ENCODE measurements at places on chromosomes 13 and 19. TPM values are rescaled to one million over a fixed set of nuclear protein-coding genes. Genes with fewer than 3 reads are reported as not detected.

Gene PRPF31
- polyA plus RNA-seq, result 63.0 TPM

DNA sequence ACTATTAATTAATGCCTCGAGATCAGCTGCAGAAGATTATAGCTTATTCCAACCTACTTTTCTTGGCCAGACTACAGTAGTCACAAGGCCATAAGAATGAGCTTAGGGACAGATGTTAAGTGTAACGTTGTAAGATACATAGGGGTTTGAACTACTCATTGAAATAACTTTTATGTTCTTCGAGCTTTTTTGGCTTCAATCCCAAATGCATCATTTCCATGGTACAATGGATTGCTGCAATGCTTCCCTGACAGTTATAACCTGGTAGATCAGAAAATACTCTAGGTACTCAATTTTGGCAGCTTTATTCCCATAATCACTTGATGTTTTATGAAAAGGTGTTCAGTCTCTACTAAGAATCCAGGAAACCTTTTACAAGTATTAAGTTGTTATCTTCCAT, 2216.7 kb upstream of the PCDH20 start:
- no peak for DNase-seq

GRCh38 chr13:66723576-66723975, 506.6 kb downstream of the PCDH9 start:
- no peak for DNase-seq

DNA sequence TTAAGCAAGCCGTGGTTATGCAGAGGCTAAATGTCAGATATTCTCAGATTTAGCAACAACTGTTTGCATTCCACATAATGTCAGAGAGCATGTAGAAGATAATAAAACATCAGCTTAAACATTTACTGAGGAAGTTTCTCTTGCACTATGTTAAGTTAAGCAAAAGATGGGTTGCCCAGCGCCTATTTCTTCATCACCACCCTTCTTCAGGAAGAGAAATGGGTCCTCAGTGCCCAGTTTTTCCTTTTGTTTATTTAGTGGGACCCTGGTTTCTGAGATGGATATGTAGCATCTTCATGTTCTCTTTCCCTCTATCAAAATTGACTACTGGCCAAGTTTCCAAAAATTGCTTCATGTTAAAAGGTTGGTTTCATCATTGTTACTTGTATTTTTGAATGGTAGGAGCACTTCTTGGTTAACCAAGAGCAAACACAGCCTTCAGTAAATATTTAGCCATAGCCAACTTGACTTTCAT, 356.8 kb downstream of the RFC3 start:
- no peak for DNase-seq

DNA sequence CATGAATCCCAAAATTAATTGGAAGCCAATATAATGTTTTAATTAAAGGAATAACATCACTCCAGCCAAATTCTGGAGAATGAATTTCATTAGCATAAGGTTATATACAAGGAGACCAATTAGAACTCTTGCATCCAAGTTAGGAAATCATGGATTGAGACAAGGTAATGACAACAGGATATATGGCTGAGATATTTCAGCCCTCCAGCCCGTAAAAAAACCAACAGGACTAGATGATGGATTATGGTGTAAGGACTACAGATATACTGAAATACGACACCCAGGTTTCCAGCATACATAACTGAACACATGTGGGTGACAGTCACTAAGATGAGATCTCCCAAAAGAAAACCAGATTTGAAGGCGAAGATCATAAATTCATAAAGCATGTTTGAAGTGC, 56.5 kb downstream of the TSC22D1 start:
- no peak for DNase-seq

DNA sequence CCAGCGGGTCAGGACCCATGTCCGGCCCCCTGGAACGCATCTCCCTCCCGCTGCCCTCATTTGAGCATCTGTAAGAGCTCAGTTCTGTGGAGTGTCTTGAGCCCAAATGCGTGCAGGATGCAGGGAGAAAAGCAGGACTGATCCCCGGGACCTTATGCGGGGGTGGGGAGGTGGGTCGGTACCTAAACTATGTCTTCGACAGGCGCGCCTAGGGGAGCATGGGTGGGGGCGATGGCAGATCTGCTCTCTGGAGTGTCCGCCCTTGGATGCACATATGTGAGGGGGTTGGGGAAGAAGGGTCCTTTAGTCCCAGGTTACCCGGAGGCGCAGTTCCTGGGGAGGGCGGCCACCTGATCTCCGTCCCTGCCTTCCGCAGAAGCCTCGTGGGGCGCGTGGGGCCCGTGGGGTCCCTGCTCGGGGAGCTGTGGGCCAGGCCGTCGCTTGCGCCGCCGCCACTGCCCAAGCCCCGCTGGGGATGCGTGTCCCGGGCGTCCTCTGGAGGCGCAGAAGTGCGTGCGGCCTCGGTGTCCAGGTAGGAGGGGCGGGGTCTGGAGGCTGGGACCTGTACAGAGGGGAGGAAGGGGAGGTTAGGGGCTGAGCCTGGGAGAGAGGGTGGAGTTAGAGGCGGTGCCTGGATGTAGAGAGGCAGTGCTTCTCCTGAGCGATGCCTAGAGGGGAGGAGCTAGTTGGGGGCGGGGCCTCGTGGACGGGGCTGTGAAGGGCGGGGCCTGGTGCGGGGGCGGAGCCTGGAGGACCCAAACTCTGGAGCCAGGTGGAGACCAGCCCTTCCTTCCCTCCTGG, 2.9 kb downstream of the CILP2 start:
- DNase-seq, result no peak

DNA sequence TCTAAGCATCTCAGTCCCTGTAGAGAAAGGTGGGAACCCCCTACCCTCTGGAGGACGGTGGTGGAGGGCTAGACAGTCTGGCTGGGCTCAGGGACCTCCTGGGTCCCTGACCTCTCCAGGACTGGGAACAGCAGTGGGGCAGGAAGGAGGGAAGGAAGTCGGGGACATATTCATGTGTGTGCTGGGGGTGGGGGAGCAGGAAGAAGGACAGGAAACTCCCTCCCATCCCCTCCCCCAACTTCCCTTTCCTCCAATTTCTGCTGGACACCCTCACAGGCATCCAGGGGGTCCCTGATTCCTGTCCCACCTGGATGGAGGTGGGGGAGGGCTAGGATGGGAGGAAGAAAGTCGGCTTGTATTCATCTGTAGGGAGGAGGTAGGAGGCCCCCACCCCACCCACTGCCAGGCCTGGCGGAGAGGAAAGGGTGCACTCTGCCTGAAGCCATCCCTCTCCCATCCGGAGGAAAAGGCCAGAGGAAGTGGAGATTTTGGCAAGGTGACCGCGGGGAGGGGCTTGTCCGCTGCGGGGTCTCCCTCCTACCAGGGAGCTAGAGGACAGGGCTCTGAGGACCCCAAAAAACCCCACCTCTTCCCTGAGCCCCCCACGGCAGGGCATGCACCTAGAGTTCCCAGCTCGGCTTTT, 2.3 kb downstream of the NOVA2 start:
- no peak for DNase-seq

Gene GGN
- 0.75 TPM for polyA plus RNA-seq

GRCh38 chr13:97630725-97631124, 196.8 kb downstream of the RAP2A start:
- DNase-seq, result no peak

Gene INAFM1
- polyA plus RNA-seq, result 11.3 TPM
